H4 (cell line): ENCODE measurements at places on chromosomes 5 and 9. TPM values are rescaled to one million over a fixed set of nuclear protein-coding genes. Genes with fewer than 3 reads are reported as not detected.

DNA sequence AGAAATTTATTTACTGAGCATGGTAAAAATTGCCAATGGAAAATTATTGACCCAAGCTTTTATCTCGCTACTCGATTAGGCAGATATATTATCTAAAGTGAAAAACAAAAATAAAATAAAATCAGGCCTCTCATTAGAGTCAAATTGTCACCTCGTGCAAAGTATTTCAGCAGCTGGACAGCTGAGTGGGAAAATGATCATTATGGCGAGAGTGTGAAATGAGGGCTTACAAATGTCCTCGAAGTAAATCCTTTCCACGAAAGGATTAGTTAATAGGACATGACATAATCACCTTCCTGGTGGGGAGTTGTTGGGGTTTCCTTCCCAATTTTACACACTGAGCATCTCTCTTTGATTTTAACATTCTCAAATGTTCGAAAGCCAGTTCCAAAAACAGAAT, 5.4 kb upstream of the DPYSL3 start:
- DNase-seq, result no peak

- DNase-seq, result no peak
Measured at GRCh38 chr5:88873447-88873846, 9.5 kb downstream of the MEF2C start.

CDH10 gene
- 2.5 TPM in 2 replicates for total RNA-seq

DNA sequence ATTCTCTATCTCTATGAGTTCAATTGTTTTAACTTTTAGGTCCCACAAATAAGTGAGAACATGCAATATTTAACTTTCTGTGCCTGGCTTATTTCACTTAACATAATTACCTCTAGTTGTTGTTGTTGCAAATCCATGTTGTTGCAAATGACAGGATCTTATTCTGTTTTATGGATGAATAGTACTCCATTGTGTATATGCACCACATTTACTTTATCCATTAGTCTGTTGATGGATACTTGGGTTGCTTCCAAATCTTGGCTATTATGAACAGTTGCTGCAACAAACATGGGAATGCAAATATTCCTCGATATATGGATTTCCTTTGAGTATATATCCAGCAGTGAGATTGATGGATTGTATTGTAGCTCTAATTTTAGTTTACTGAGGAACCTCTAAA, 36.3 kb downstream of the MEGF9 start:
- DNase-seq, result no peak

DNA sequence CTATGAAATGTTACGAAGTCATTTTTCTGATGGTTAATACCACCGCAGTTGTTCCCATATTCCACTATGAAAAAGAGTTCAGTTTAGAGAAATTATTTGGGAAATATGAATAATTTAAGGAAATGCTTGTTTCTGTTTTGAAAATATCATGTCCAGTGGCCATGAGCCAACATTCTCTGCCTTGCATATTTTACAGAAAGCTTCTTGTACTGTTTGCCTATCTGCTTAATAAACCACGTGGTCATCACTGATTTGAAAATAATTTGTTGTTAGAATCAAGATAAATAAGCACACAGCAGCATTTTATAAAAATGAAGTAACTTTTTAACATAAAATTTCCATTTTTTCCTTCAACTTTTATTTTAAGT, 381.5 kb upstream of the CDH18 start:
- no peak for DNase-seq
